Thyroid gland (tissue), 4 donors: ENCODE measurements at places on chromosomes 1 and 21. TPM values are rescaled to one million over a fixed set of nuclear protein-coding genes. Genes with fewer than 3 reads are reported as not detected.

GRCh38 chr1:17973694-17974093 lies 133.9 kb upstream of the IGSF21 start:
- DNase-seq, result no peak
- no peaks in the 10 kb centered on the region for H3K4me1 ChIP-seq
- no peak overlapping the region for H3K4me3 ChIP-seq
- no peaks in the 10 kb centered on the region for H3K36me3 ChIP-seq
- H3K27me3 ChIP-seq, result no peaks in the 10 kb centered on the region

DNA sequence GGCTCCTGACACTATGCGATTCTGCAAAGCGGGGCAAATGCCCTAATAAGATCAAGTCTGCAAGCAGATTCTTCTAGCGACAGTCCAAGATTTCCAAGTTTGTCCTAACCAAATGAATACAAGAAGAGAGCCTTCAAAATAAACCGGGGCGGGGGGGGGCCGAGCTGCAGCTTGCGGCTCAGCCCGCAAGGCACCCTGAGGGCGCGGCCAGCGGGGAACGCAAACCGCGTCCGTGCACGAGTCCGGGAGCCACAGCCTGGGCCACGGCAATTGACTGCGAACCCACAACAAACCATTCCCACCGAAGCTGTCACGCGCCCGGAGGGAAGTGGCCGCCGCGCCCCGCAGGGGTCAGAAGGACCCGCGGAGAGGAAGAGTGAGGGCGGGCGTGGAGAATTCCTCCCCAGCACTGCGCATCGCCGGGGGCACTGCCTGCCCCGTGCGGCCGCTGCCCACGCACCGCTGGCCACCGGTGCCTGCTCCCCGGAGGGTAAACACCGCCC lies 687 bp downstream of the TGFBR3 start:
- peak overlapping the region; percentile 60 for H3K4me3 ChIP-seq
- H3K27me3 ChIP-seq, result no peaks in the 10 kb centered on the region
- H3K27ac ChIP-seq, result peak overlapping the region; percentile 96
- DNase-seq, result no peak

GRCh38 chr1:51234721-51235425 lies 1.2 kb upstream of the RNF11 start:
- H3K4me3 ChIP-seq, result no peak overlapping the region
- no peaks in the 10 kb centered on the region for H3K36me3 ChIP-seq
- H3K4me1 ChIP-seq, result peaks cover 18% of the 10 kb centered on the region
- peak overlapping the region; percentile 97 for H3K27ac ChIP-seq
- DNase-seq, result peak; percentile 93

GRCh38 chr1:5660141-5660935 lies 331.9 kb downstream of the NPHP4 start:
- H3K27me3 ChIP-seq, result no peaks in the 10 kb centered on the region
- no peaks in the 10 kb centered on the region for H3K4me1 ChIP-seq
- DNase-seq, result no peak

GRCh38 chr1:180462102-180462501 lies 40.3 kb downstream of the ACBD6 start:
- no peak overlapping the region for H3K27ac ChIP-seq
- no peak for DNase-seq
- H3K27me3 ChIP-seq, result no peaks in the 10 kb centered on the region

DNA sequence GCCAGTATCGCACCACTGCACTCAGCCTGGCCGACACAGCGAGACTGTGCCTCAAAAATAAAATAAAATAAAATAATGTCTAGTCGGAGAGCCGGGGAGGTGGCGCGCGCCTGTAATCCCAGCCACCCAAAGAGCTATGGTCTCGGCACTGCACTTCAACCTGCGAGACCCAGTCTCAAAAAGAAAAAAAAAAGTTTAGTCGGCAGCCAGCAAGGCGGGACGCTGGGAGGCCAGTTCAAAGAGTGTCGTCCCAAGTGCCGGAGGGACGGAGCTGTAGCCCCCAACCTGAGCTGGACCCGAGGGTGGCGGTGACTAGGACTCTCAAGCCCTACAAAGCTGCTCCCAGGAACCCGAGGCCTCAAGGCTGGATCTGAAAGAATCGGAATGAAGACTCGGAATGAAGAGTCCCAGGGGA lies 632 bp upstream of the FALEC start:
- H3K4me1 ChIP-seq, result peaks cover 4% of the 10 kb centered on the region
- no peaks in the 10 kb centered on the region for H3K27me3 ChIP-seq
- peak overlapping the region; percentile 77 for H3K27ac ChIP-seq
- no peaks in the 10 kb centered on the region for H3K36me3 ChIP-seq
- H3K4me3 ChIP-seq, result peak overlapping the region; percentile 29

DNA sequence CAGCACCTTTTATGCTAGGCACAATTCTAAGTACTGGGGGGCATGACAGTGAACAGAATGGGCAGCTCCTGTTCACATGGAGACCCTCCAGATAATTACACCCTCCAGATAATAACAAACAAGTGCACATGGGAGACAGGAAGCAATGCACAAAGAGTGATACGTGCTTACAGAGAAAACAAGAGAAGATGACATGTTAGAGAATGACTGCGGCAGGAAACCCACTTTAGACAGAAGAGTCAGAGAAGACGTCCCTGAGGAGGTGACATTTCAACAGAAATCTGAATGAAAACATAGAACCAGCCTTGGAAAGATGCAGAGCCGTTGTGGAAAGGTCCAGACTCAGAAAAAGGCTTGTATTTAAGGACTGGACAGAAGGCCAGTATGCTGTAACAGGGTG lies 54.7 kb upstream of the ARTN start:
- H3K36me3 ChIP-seq, result no peaks in the 10 kb centered on the region
- H3K4me3 ChIP-seq, result no peak overlapping the region
- no peaks in the 10 kb centered on the region for H3K4me1 ChIP-seq

The MAEL gene
- not detected for total RNA-seq

The IL23R gene
- not detected for total RNA-seq

The FAM110D gene
- 4.1 TPM for total RNA-seq

The FMN2 gene
- 0.78 TPM for total RNA-seq
